ENCODE measurements at places on chromosomes 13 and 19.

DNA sequence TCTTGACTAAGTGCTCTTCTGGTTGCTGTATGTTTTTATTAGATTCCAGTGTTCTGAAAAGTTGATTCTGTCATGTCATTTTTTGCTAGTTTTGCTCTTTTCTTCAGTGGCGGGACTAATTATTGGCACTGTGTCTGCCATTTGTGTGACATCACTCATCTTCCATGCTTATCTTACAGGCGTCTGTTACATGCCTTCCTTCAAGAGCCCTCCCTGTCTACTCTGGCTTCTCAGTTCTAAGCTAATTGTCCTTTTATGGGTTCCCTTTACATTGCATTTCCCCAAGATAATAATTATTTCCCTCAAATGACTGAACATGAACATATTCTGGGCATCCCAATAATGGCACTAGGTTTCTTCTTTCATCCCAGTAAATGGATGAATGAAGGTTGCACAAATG lies 459.1 kb downstream of the DCT start:
- no peak for DNase-seq

- DNase-seq: no peak
These were observed 4.3 kb upstream of the SAMD1 start for GRCh38 chr19:14094854-14095253.

- DNase-seq: no peak
These were observed 3.1 kb downstream of the PPP1R14A start for GRCh38 chr19:38252941-38253691.

- DNase-seq: no peak
These were observed 698 bp downstream of the KANK2 start for GRCh38 chr19:11196406-11197287.

DNA sequence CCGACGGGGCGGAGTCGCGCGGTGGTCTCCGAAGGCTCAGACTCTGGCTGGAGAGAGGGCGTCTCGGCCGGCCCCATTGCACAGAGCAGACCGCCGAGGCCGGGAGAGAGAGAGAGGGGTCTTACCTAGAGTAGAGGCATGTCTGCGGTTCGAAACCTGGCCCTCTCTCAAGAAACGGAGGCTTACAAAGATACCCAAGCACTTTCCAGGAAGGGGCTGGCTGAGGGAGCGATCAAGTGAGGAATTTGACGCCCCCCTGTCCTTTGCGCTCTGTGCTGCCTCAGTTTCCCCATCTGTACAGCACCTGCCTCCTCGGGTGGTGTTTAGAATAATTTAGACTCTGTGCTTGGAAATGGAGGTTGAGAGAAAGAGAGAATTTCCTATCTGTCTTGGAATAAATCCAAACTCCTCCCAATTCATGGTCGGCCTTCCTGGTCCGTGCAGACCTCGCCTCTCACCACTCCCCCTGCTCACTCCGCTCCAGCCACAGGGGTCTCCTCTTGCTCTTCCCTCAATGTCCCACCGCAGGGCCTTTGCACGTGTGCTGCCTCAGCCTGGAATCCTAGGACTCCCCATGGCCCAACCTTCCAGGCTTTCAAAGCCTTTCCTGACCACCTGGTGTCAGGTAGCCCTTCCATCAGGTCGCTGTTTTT lies 658 bp upstream of the ISOC2 start:
- no peak for DNase-seq

GRCh38 chr13:75400775-75401174 lies 81.2 kb downstream of the TBC1D4 start:
- DNase-seq: no peak

DNA sequence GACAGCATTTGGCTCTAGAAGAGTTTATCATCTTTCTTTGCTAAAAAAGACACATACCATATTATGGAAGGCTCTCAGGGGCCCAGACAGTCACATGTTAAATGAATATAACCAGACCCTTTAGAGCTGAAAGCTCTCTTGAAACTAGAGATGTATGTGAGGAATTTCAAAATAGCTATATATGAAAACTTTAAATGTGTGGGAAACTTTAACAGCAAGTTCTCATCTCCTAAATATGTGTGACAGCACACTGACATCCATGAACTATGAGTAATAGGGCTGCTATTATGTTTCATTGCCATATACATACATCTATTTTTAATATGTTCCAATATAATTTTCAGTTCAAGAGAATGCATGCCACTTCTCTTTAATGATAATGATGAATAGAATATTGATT lies 509.5 kb downstream of the GPC6 start:
- DNase-seq: no peak

GRCh38 chr13:34038541-34039068 lies 220.7 kb downstream of the RFC3 start:
- no peak for DNase-seq

GRCh38 chr19:55643003-55643886 lies at the start of gene ZNF581:
Gene ZNF581 (plus strand): TSS chr19:55643649. CDS start chr19:55644572, 923 bp downstream.
- no peak for DNase-seq

DNA sequence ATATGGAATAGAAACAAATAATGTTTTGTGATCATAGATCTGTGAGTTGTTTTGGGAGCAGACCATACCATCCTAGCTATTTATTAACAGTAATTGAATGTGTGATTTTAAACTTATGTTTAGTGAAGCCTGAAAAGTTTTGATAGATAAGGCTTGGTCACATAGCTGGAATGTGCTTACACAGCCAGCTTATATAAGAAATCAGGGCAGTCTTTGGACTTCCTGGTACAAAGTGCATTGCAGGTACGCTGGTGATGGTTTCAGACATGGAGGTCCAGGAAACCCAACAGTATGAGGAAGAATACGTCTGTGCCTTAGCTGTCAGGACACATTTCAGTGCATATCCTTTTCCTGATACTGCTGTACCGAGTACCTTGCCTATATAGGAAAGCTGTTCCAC lies 2316.2 kb upstream of the PCDH20 start:
- DNase-seq: peak; percentile 3

DNA sequence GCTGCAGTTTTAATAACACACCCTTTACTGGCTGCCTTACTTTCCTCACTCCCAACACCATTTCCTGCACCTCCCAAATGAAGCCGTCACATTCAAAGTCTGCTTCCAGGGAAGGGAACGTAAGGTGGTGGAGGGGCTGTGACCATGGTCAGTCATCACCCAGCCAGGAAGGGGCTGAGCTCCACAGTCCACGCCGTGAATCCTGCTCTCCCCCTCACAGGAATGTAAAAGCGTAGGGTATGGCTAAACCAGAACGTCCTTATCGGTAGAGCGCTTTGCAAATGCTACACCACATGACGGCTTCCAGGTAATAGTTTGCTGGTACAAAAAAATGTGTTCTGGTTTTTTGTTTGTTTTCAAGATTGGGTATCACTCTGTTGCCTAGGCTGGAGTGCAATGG lies 7.0 kb downstream of the NUMBL start:
- DNase-seq: no peak

GRCh38 chr13:21733475-21734263 lies 62.8 kb downstream of the FGF9 start:
- DNase-seq: no peak

DNA sequence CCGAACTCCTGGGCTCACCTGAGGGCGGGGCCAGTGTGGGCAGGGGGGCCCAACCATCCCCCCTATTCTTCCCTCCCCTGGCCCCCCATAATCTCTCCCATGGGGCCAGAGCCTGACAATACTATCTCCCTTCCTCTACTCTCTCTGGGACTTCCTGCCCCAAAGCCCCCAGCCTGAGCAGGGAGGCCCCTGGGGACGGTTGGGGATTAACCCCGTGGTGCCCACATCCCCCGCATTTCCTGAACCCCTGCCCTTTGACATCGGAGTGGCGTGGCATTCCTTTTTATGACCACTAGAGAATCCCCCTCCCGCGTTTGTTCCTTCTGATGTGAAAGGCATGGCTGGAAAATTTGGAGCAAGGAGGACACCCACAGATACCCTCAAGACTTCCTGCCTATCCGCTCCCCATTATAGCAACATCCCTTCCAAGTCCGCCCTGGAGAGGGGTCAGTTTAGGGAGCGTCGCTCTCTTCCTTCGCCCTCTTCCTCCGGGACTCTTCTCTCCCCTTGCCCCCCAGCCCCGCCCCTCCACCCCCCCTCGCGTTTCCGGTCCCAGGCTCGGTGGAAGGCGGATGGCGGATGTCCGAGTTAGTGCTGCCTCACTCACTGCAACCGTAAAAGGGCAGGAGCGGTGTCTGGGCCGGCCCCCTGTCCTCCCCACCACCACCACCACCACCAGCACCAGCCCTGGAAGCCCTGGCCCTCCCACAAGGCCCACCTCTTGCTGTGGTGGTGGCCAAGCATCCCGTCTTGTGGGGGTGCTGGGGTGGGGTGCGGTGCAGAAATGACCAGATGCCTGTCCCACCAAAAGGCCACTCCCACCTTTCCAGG lies 1.8 kb downstream of the VASP start:
- DNase-seq: no peak

DNA sequence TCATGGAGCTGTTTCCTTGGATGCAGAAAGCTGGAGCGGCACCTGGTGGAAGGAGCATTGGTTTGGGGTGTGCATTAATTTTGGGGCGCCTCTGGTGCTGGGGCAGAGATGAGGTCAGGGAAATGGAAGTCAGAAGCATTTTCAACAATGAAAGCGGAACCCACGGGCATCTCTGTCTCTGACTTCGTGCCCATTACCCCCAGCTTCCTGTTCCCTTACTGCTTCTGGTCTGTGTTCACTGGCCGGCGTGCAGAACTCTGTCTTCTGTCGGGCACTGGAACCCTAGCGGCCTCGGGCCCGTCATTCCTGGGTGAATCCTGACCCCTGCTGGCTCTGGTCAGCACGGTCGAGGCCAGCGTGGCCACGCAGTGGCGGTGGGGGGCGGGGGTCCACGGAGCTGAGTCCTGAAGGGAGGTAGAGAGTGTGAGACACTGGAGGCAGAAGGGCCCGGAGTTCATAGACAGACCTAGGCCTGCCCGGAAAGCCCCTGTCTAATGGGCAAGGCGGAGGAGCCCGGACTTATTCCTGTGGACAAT lies 7.9 kb upstream of the LINGO3 start:
- DNase-seq: no peak

DNA sequence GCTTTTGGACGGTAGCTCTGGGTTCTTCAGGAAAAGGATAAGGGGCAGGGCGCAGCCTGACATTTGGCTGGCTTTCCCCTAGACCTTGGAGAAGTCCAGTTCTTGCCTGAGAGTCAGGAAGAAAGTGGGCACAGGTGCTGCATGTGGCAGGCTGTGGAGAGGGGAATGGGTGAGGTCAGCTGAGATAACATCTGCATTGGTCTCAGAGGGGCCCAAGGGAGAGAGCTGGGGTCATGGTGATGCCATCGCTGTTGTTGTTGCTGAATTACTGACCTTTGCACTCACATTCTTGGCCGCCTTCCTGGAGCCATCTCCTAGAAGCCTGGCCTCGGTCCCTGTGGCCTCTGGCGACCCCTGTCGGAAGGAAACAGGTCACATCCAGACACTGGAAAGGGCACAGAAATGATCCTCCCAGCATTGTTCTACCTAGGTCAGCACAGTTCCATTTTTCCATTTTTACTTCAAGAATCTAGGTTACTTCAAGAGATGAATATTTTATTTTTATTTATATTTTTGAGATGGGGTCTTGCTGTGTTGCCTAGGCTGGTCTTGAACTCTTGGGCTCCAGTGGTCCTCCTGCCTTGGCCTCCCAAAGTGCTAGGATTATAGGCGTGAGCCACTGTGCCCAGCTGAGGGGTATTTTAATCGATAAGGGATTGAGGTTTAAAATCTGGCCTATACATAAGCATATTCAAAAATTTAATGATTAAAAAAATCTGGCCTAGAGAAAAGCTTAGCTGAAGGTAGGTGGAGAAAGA lies 6.5 kb upstream of the LIPE start:
- no peak for DNase-seq

GRCh38 chr13:101714195-101714594 lies 261.7 kb downstream of the ITGBL1 start:
- no peak for DNase-seq

DNA sequence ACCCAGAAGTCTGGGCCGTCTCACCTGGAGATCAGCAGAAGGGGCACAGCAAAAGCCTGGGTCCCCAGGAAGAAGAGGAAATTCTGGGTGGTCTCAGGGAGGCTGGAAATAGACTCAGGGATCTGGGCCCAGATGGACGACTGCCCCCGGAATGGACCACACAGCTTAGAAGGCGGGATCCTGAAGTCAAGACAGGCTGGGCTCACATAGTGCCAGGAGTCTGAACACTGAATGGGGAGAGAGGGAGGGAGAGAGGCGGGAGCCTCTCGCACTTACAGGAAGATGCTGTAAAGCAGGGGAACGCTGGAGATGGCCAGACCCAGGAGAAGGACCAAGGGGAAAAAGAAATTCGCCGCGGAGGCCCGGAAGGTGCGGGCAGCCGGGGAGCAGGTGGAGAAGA lies 1.3 kb upstream of the LENG1 start:
- DNase-seq: no peak

GRCh38 chr19:35211545-35212230 lies 16.9 kb downstream of the FAM187B start:
- no peak for DNase-seq

DNA sequence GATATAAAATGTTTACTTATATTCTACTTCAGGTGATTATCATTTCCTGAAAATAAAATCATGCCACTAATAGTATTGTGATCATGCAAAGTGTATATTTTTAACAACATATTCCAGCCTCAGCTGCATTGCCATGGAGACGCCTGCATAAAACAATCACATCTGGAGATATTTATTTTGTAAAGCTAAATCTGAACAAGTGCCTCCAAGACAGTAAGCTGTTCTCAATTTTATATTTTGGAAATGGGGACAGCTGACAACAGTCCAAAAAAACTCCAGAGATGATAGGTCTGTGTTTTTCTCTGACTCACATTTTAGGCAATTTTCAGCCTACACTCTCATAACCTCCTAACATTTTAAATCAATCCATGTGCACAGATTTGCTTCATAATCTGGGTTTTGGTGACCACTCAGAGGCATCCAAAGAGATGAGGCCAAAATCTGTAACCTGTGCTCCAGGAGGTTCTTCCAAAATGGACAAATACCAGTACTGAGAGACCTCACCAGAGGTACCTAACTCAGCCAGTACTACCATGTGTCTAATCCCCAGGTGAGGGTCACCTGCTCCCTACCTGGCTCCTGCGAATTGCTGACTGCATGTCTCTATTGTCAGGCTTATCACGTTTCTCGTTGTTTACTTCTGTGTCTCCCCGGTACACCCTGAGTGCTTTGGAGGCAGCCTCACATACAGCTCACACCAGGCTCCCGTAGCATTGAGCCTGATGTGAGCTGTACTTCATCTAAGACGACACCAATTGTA lies 62.7 kb downstream of the COL4A1 start:
- no peak for DNase-seq

DNA sequence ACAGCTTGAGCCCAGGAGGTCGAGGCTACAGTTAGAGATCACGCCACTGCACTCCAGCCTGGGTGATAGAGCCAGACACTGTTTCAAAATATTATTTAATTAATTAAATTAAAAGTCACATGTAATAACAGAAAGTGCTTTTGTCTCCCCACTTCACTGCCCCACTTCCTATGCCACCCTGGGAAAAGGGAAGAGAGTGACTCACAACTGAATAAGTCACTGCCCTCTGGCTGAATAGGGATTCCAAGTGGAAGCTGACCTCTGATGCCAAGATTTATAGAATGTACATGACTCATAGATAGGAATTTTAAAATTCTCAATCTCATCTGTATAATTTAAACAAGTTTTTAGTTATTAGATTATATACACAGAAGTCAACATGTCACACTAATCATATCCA lies 22.2 kb upstream of the ERVV-1 start:
- peak; percentile 64 for DNase-seq
